ENCODE measurements at places on chromosomes 1 and 21.

DNA sequence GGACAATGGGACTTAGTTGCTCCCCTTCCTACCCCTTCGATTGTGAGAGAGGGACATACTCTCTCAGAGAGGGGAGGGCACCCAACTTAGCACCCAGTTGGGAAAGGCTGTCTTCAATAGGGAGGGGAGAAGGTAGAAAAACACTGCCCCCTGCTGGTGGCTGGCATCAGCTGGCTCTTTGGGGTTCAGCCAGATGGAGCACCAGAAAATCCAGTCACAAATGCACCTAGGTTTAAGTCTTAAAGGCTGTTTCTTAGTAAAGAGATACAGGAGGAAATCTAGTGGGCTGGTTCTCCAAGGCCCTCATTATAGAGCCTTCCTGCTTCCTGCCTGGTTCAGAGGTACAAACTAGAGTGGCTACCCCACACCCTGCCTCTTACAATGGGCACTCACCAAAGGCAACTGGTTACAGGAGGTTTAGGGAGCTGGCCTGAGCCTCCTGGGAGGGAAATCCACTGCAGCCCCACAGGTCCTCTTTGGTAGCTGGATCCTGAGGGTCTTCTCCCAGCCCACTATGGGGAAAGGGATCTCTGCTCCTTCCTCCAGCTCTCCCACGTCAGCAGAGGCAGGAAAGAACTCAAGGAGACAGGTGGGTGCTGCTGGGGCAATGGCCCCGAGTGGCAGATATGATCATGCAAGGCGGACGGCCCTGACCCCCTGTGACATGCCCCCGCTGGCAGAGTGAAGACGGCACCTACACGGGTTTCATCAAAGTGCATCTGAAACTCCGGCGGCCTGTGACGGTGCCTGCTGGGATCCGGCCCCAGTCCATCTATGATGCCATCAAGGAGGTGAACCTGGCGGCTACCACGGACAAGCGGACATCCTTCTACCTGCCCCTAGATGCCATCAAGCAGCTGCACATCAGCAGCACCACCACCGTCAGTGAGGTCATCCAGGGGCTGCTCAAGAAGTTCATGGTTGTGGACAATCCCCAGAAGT lies 28.3 kb downstream of the EIF2D start:
- peak; percentile 56 for DNase-seq

DNA sequence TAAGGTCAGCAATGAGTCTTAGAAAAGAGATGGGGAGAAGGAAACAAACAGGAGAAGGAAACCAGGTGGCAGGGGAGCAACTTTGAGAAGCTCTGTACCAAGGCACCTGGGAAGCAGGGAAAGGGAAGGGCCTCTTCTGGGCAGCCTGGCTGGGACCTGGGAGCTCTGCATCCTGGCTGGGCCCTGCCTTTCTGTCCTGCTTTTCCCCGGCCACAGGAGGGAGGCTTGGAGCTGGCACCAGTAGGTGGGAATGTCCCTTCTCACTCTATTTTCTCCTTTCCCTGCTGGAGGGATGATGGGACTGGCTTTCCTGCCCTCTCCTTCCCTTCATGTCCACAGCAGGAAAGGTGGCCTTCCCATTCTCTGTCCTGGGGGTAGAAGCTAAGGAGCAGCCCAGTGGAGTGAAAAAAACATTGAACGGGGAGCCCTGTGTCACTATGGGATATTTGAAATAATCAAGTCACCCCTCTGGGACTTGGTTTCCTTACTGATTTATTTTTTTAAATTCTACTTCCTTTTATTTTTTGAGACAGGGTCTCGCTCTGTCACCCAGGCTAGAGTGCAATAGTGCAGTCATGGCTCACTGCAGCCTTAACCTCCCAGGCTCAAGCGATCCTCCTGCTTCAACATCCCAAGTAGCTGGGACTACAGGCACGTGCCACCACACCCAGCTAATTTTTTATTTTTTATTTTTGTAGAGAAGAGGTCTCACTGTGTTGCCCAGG lies 5.1 kb upstream of the NES start:
- DNase-seq: no peak

GRCh38 chr1:109616391-109616790 lies 3.0 kb downstream of the GNAT2 start:
- no peak for DNase-seq

GRCh38 chr1:226967665-226968064 lies 27.6 kb downstream of the COQ8A start:
- no peak for DNase-seq

DNA sequence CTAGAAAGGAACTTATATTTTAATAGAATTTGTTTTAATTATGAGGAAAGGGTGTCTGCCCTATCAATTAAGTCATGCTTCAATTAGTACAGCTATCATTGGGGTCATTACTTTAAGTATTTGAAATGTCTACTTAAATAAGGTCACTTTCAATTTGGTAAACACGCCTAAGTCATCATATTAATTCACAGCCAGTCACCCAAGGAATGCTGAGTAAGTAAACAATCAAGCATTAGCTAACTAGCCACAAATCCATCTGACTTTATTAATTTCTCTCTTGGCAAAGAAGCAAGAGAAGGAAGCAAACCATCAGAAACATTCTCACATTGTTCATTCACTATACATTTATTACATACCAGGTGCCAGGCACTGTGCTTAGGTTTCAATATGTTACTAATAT lies 1.2 kb upstream of the LRRC52 start:
- DNase-seq: no peak

DNA sequence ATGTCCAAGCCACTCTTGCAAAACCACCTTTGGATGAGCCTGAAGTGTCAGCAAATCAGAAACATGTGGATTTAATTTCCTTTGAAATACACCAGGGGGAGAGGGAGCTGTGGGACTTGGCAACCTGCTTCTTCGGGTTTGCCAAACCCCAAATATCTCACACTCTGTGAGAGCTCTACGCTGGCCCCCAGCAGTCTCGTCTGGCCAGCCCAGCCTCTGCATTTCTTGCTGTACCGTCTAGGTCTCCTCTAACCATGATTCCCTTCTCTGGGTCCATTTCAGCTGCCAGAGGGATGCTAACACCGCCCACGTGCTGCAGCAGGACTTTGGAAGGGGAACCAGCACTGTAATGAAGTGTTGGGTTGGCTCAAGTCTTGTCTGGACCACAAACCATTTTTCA lies 114.6 kb downstream of the MRPS6 start:
- DNase-seq: no peak

- DNase-seq: no peak
These were observed 10.4 kb downstream of the UBASH3A start for GRCh38 chr21:42414066-42414465.

GRCh38 chr1:159802111-159802510 lies at the start of gene FCRL6:
Gene FCRL6, plus strand, starts transcription at chr1:159802360. Its CDS starts 65 bp downstream, at chr1:159802425.
- DNase-seq: no peak

DNA sequence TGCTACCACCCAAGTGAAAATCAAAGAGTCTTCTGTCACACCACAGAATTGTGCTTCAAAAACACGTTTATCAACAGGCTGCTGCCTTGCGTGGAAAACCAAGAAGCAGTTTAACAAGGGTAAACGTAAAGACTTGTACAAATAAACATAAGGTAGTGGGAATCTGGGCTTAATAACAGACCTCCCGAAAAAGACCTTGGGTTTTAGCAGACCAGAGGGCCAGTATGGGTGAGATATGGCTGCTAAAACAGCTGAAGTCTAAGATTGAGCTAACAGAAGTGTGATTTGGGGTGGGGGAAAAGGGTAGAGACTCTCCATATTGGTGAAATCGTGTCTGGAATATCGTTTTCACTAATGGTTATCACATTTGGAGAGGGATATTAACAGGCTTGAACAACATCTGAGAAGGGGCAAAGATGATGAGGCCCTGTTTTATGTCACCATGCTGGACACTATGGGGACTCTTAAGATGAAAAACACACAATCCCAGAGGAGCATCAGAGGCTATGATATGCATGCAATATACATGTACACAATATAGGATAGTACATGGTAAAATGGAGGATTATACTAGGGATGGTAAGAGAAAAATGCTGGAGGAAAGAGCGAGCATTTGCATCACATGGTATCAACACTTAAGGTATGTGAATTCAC lies 1.4 kb downstream of the MOV10 start:
- no peak for DNase-seq

GRCh38 chr1:230127105-230128054 lies 60.3 kb downstream of the GALNT2 start:
- DNase-seq: no peak

DNA sequence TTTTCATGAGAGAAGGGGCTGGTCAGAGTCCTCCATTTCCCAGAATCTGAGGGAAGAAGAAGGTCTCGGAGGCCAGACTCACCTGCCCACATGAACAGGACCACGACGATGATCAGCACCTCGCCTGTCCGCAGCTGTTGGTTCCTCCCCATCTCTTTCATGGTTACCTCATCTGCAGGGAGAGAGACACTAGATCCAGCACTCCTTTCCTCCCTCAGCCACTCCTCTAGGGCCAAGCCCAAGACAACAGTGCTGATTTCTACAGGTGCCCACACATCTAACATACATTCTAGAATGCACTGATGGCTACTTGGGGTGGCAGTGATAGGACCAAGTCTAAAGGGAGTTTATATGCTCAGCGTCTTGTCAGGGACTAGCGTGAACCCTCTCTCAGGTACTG lies 3.0 kb downstream of the FNDC5 start:
- DNase-seq: no peak

GRCh38 chr21:44920694-44921604 lies at the start of gene ITGB2:
Gene ITGB2, minus strand, starts transcription at chr21:44920899. Its CDS starts 10,117 bp downstream, at chr21:44910782.
- DNase-seq: no peak

DNA sequence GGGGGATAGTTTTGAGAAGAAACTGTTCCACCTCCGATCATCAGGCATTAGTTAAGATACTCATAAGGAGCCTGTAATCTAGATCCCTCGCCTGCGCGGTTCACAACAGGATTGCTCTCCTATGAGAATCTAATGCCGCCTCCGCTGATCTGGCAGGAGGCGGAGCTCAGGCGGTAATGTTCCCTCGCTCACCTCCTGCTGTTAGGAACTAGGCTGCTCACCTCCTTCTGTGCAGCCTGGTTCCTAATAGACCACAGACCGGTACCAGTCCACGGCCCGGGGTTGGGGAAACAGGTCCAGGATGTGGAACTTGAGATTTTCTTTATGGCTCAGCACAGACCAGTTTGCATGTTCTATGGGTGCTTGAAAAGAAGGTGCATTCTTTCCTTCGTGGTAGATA lies 27.2 kb upstream of the FAM3B start:
- no peak for DNase-seq

GRCh38 chr1:92705446-92705845 lies 79.5 kb downstream of the EVI5 start:
- no peak for DNase-seq

GRCh38 chr1:88890791-88891317 lies 513 bp downstream of the GTF2B start:
- DNase-seq: no peak

DNA sequence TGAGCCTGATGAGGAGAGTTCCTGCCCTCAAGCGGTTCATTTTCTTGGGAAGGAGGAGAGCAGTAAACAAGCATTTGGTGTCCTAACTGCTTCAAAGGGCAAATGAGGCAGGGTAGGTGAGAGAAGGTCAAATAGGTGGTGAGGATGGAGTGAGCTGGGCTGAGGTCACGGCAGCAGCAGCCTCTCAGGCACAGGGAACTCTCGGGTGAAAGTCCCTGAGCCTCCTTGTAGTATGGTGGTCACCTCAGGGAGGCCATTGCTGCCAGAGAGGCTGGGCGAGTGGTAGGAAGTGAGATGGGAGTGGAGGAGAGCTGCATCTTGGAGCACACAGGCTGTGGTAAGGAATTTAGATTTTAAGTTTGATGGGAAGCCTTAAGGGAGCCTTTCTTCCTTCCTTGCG lies 4.0 kb downstream of the ADARB1 start:
- DNase-seq: no peak

DNA sequence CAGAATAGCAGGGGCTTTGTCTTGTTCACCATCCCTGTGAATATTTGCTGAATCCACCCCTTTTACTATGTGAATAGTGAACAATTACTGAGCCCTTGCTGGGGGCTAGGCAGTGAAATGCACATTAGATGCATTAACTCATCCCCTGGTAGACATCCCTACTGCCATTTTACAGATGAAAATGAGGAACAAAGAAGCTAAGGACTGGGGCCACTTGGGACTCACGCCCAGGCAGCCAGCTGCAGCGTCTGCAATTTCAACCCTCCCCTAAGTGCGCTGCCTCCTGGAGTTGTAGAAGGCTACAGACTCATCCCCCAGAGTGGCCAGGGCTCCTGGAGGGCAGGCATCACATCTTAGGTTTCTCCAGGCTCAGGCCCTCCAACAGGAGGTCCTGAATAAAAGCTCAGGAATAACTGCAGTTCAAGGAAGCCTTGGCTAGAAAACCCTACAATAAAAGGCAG lies 31.6 kb downstream of the CAPZB start:
- DNase-seq: no peak

- no peak for DNase-seq
These were observed 72.4 kb upstream of the TIAM1 start for GRCh38 chr21:31416465-31416864.

- no peak for DNase-seq
These were observed 41.7 kb downstream of the PTGFRN start for GRCh38 chr1:116951200-116951935.

- no peak for DNase-seq
These were observed 106.4 kb downstream of the TBX19 start for GRCh38 chr1:168386949-168387586.

Data from NCI-H2081 (cell line).